ENCODE measurements at places on chromosomes 11 and 22.

GRCh38 chr11:108593923-108594434 is 411 bp upstream of the EXPH5 start:
- DNase-seq, result no peak

DNA sequence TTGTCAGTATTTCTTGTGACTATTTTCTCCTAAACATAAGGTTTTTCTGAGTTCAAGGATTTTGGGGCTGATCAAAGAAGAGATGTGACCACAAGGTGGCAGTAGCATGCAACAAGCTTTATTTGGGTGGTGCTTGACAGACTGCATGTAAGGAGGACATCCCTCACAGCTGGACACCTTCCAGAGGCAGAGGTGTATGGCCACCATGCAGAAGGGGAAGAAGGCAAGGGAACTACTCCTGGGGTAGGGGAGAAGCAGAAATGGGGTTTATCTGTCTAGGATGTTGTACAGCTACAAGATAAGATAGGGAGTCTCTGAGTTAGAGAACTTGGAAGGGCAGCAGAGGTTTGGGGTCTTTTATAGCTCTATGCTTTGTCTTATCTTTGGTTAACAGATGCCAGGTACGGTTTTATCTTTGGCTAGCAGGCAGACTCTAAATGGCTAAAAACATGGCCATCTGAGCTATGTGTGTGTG is 5.1 kb upstream of the BIRC2 start:
- DNase-seq, result peak; percentile 3

GRCh38 chr22:40367342-40367741 is 3.1 kb upstream of the SGSM3 start:
- no peak for DNase-seq

GRCh38 chr11:86511086-86511551 is 136.4 kb downstream of the CCDC81 start:
- DNase-seq, result no peak

- DNase-seq, result no peak
These were observed 102.2 kb downstream of the NAT10 start for GRCh38 chr11:34207487-34208180.

DNA sequence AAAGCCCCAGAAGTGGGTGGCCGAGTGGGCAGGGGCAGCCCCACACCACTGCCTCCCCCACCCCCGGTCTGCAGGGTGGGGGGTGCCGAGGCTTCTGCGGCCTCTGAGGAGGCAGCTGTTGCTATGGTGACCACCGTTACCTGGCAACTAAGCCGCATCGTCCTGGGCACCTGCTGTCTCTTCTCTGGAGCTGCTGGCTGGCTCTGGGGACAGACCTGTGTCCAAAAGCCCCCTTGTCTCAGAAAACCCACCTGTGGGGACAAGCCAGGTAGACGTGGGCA is 79.9 kb upstream of the PRR5 start:
- DNase-seq, result no peak

GRCh38 chr11:128892866-128893565 is 1.9 kb downstream of the KCNJ5 start:
- no peak for DNase-seq
